ENCODE measurements at places on chromosomes 6 and 20.

DNA sequence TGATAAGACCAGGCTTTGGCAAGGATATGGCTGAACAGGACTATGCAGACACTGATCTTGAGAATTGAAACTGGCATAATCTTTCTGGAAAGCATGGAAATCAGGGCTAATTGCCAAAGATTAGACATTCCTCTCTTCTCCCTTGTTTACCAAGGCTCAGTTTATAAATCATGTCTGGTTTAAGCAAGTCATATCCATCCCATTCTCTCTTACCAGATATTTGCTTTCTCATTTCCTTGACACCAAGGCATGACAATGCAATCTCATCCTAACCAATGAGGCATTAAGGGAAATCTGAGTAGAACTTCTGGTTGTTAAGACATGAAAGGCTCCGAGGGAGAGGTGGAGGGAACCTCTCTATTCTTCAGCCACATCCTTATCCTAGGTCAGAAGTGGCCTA is 110.3 kb upstream of the CEP85L start:
- peak; percentile 37 for DNase-seq

DNA sequence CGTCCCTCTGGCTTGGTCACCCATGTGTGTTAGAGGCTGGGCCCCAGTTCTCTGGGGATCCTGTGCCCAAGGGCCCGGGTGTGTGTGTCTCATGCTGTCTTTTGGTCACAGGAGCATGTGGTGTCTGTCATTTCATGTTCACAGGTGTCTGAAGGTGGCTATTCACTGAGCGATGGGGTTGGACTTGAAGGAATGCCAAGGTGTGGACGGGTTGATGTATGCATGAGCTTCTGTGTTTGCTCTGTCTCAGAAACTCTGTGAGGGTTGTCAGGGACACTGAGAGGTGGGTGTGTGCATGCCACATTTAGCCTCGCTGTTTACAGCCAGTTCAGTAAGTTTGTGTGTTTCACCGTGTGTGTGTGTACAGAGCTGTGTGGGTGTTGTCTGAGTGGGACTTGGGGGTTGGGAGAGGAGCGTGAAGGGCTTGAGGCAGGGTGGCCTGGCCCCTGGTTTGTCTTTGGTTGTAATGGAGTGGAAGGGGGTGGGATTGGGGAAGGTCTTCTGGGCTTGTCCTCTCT is 1.2 kb downstream of the DDR1 start:
- DNase-seq: peak; percentile 73

DNA sequence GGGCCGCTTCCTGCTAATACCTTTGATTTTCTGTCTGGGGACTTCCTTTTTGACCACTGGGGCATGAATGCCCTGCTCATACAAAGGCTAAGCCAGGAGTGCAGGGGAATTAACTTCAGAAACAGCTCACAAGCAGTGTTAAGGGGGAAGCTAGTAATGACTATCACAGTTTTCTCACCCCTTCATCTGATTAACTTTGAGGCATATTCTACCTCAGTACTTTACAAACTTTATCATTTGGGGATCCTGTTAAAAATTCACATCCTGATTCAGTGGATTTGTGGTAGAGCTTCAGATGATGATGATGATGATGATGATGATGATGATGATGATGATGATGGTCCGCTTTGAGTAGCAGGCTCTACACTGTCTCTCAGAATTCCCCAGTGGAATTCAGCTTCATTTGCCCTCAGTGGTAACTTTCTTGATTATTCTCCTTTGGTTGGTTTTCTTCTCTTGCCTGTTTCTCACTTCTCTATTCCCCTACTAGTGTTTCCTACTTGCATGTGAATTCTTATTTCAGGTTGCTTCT is 78.4 kb upstream of the TMEM170B start:
- peak; percentile 74 for DNase-seq

DNA sequence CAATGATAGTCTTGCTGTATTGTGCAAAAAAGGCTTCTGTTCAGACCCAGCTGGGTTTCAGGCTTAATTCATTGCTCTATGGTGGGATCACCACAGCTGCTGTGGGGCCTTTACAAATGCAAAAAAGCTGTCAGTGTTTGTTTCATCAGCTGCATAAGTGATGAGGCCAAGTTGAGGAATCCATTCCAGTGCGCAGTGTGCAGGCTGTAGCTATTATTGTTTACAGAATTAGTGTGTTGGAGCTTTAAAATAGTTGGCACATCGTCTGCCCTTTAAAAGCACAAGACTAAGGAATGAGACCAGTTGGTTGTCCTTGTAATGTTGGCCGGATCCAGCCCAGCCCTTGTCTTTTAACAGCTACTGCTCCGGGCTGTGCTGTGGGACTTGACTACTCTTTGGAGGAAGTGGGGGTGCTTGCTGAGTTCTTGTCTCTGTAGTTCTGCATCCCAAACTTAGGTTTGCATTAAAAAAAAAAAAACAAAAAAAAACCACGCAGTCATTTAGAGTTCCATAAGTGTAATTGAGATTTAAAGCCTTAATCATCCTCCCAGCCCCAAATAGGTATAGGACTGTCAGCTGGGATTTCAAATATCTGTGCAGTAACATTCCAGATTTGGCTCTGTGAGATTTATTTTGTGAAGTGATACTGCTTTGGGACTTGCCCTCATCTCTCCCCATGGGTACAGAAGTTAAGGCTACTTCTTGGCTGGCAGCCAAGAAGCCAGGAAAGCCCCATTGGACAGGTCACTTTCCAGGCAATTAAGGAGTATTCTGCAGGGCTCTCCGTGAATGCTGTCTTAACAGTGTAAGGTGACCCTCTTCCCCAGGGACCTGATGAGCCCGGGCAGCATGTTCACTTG is 19.3 kb downstream of the JARID2 start:
- no peak for DNase-seq

DNA sequence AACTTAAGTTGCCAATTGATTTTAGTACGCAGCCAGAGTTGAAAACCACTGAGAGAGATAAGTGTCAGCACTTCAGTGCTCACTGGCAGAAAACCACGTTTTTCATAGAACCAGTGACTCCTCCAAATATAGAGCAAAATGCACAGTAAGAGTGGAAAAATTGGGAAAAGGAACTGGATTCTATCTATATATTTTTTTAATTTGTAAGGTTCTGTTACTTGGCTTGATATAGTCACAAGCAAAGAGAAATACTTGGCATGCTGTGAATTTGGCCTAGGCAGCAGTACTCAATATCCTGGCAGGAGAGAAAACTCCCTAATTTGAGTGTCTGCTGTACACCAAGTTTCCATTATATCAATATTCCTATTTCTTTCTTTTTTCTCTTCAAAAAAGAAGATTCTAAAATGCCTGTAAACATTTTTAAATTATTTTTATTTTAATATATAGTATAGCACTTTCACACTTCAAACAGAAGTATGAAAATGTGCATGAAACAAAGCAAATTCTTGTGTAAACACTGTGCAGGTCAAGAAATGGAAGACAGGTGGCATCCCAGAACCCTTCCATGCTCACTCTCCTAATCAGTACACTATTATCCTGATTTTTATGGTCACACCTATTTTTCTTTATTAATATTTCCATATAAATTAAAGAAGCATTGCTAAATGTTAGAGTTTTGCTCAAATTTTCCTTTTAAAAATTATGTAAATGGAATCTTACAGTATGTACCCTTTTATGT is 561.8 kb upstream of the RNF217 start:
- no peak for DNase-seq

GRCh38 chr6:22099231-22099630 is 197.6 kb downstream of the PRL start:
- DNase-seq: peak; percentile 28

- DNase-seq: no peak
Measured at GRCh38 chr20:47642118-47642517, 140.4 kb downstream of the NCOA3 start.

DNA sequence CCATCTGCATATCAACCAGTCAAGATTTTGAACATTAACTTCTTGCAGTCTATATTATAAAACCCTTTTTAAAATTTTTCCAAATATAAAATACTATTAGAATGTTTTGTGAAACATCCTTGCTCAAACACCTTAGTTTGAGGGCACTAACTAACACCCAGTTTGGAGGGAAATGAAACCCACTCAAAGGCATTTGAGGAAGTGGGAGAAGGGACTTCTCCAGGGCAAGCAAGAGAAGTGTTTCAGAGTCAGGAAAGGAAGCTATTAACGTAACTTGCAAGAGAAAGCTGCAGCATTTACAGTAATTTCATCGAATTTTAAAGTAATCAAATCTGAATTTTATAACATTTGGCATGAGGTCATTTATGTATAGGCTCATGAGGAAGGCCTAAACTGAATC is 21.3 kb downstream of the MTFR2 start:
- no peak for DNase-seq

GRCh38 chr6:17741507-17741906 is 34.8 kb upstream of the NUP153 start:
- no peak for DNase-seq

DNA sequence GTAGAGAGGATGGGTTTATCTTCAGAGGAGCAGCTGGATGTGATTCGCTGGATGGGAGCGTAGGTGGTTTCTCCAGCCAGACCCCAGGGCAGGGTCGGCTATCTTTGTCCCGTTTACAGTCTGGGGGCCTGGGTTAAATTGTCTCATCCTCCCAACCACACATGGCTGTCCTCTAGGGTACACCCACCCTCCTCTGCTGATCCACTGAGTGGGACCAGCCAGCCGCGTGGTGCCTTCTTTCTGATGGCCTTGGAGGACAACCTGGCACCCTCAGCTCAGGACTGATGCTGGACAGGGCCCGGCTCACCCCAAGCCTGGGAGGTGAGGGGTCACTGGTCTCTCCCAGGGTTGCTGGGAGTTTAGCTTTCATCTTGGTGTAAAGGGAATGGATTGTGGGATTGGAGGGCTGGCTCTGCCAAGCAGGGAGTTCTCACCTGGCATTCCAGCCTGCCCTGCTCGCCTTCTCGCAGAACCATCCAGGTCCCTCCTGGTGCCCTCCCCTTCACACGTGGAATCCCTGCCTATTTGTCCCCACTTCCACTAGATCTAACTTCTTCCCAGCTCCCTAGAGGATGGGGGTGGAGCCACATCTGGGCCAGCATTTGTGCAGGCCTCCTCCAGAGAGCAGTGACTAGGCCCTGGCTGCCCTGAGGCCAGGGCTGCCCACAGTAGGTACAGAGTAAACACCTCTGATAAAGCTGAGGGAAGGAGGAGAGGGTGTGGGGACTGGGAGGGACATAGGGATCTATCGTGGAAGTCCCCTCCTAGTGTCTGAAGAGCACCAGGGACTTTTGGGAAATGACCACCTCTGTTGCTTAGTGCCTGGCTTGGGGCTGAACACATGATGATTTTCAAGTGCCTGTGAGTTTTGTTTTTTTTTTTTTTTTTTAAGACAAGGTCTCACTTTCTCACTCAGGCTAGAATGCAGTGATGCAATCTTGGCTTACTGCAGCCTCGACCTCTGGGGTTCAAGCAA is 1.6 kb downstream of the ITPR3 start:
- peak; percentile 56 for DNase-seq

- peak; percentile 91 for DNase-seq
Measured at GRCh38 chr6:63504777-63505384, 67.4 kb upstream of the LOC128125822 start.

DNA sequence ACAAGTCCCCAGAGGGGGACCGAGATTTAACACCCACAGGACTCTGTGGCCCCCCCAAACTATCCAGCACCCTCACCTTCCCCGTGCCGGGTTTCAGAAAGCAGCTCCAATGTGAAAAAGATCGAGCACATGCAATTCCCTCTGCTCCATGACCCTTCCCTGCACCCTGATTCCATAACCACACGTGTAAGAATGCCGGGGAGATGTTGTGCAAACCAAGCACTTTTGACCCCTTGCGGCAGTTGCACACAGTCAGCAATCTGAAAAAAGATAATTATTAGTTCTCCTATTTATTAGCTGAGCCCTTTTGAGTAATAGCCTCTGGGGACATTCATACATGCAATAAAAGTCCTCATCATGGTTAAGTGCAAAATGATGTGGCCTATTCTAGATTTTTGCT is 13.0 kb downstream of the FOXQ1 start:
- DNase-seq: no peak

DNA sequence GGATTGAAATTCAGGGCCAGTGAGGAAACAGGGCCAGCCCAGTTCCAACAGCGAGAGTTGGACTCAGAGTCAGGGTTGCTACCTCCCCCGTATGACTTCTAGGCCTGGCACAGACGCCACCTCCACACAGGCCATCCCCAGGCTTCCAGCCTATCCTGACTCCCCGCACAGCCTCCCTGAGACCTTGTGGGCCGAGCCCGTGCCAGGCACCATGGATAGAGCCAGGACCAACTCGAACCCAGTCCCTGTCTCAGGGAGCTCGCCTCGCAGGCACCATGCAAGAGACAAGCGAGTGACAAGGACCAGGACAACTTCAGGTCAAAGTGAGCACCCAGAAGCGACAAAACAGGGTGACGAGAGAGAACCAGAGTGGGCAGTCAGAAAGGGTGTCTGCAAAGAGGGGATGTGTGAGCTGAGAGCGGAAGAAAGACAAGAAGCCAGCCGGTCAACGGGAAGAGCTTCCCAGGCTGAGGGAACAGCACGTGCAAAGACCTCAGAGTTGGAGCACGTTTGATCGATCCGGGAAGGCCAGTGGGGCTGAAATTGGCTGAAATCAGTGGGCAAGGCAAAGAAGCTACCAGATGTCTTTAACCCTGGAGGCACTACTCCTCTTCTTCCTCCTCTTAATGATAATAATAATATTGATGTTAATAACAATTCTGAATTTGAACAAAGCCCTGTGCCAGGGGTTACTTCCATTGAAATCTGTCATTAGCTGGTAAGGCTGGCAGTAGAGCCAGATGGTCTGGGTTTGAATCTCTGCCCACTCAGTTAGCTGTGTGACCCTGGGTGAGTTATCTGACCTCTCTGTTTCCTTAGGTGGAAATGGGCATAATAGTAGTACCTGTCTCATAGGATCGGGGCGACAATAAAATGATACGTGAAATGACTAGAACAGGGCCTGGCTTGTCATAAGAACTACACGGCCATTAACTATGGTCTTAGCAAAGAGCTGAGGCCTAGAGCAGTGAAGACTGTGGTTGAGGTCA is 45.0 kb downstream of the KIAA1755 start:
- no peak for DNase-seq

GRCh38 chr6:162532283-162533008 is 195.1 kb downstream of the PRKN start:
- DNase-seq: no peak

DNA sequence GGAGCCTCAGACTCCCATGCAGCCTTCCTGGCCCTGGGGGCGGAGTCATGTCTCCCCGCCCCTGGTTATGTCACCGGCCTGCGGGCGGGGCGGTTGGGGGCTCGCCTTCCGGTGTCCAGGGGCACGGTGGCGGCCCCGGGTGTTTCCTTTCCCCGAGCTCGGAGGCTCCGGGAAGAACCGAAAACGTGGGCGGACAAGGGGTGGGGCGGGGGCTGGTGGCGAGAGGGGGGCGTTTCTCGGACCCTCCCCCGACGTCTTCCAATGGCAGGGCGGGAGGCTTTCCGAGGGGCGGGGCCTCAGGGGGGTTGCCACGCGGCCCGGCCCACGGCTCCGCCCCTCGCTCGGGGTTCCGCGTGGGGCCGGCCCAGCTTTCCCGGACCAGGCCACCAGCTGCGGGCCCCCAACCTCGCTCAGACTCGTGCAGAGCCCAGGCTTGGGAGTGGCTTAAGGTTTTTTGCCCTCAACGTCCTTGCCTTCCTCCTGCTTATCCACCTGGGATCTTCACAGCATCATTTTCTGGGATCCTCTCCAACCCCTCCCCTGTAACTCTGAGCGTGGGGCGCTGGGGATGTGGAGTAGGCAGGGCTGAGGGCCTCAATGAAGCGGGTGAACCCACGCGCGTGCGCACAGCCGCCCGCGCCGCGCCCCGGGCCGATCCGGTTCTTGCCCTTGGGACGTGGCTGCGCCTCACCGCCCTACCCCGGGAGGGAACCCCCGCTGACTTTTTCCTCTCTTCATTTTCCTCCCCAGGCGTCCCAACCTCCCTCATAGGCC is 2.1 kb upstream of the NRN1 start:
- peak; percentile 71 for DNase-seq

GRCh38 chr6:159359581-159360297 is 190.5 kb downstream of the FNDC1 start:
- DNase-seq: no peak

GRCh38 chr6:48957781-48958180 is 505.3 kb downstream of the MMUT start:
- no peak for DNase-seq
